Right cardiac atrium (tissue), 5 donors: ENCODE measurements at places on chromosomes 16 and 17. TPM values are rescaled to one million over a fixed set of nuclear protein-coding genes. Genes with fewer than 3 reads are reported as not detected.

GRCh38 chr17:65987988-65988387 lies 203.9 kb downstream of the CEP112 start:
- DNase-seq = no peak

DNA sequence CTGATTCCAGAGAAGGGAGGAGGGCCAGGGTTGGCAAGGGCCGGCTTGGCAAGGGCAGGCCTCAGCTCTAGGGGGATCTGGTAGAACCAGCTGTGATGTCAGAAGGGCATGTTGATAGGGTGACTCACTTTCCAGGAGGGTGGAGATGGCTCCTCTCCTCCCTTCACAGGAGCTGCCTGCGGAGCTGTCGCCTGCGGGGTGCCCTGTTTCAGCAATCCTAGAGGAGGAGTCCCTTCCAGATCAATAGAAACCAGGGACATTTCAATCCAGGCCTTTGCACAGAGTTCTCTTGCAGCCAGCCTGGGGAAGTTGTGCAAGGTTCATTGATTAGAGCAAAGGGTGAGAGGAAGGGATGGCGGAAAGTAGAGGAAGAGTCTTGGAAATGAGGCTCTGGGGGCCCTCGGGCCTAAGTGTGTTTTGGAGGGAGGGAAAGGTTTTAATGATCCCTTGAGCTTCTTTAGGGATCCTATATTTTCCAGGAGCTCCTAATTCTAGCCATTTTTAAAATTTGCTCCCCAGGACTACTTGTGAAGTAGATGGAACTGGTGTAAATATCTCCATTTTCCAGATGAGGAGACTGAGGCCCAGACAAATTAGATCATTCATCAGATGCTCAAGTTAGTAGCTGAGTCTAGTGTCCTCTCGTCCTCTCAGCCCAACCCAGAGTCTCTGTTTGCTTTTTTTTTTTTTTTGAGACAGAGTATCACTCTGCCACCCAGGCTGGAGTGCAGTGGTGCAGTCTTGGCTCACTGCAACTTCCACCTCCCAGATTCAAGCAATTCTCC lies 24.8 kb upstream of the CSNK2A2 start:
- no peak for DNase-seq

TNFRSF13B gene
- total RNA-seq = not detected

FUS gene
- total RNA-seq = 133 TPM

DNA sequence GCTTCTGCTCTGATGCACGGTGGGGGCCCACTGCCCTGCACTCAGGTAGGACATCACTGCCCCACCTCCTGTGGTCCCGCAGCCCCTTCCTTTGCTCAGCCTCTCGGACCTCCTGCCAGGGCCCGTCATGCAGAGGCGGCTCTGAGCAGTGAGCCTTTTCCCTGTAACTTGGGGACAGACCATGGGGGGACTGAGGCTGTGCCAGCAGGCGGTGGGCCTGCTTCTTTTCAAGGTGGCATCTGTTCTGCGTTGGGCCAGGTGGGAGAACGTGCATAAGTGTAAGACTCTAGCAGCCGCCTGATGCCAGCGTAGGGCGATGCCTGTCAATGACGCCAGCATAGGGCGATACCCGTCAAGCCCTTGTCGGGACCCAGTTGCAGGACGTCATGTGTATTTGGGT lies 40.3 kb upstream of the ZNF469 start:
- DNase-seq = peak; percentile 6

ASIC2 gene
- total RNA-seq = not detected

DNA sequence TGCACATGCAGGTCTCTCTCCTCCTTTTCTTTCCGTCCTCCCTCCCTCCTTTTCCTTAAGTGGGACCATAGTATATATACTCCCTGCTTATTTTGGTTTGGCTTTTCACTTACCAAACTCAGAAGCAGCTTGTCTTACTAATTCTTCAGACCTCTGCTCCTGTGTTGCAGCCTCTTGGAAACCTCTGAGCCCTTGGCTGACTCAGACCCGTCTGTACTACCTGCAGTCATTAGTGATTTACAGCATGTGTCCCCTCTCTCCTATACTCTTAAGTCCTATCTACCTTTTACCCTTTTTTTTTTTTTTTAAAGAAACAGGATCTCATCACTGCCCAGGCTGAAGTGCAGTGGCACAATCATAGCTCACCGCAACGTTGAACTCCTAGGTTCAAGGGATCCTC lies 207.0 kb downstream of the STX8 start:
- no peak for DNase-seq

- no peak for DNase-seq
These were observed 643.0 kb downstream of the MAF start for GRCh38 chr16:78957317-78958100.
